Thoracic aorta (tissue), 2 donors: ENCODE measurements at places on chromosomes 2 and 18. TPM values are rescaled to one million over a fixed set of nuclear protein-coding genes. Genes with fewer than 3 reads are reported as not detected.

NT5DC4 gene
- total RNA-seq = not detected

DNA sequence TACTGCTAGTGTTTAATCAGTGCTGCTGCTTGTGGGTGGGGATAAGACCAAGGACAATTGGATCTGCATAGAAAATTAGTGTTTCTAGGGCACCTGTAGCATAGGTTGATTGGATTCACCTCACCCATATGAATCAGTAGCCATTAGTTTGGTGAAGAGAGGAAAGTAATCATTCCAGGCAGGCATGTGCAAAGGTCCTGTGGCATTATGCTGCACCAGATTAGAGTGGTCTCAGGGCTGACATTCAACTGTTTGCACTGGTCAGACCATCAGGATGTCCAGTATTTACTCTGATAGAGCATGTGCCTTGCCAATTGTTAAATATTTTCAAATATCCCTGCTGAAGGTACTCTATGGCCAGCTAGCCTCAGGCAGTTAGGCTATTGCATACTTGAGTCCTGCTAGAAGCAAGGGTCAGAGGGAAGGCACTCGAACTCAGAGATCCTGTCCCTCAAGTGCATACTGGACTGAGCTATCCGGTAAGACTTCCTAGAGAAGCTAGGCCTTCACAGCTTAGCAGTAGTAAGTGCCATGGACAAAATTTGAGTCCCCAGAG is 64.7 kb downstream of the SKA1 start:
- no peak for DNase-seq

DNA sequence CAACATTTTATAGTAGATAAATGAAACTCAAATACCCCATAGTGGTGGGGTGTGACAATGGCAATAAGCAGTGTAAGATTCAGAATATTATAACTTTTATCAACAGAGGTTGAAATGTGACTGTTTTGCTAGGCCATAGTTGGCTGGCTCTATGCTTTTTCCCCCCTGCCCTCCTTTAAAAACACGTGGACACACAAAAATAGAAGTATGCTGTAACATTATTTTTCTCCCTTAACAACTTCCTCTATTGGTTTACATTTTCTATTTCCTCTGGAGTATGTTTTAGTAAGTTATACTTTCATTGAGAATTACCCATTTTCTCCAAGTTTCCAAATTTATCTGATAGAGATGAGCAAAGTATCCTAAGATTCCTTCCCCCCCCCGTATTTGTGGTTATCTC is 31.1 kb downstream of the NDUFAF7 start:
- DNase-seq = no peak

DNA sequence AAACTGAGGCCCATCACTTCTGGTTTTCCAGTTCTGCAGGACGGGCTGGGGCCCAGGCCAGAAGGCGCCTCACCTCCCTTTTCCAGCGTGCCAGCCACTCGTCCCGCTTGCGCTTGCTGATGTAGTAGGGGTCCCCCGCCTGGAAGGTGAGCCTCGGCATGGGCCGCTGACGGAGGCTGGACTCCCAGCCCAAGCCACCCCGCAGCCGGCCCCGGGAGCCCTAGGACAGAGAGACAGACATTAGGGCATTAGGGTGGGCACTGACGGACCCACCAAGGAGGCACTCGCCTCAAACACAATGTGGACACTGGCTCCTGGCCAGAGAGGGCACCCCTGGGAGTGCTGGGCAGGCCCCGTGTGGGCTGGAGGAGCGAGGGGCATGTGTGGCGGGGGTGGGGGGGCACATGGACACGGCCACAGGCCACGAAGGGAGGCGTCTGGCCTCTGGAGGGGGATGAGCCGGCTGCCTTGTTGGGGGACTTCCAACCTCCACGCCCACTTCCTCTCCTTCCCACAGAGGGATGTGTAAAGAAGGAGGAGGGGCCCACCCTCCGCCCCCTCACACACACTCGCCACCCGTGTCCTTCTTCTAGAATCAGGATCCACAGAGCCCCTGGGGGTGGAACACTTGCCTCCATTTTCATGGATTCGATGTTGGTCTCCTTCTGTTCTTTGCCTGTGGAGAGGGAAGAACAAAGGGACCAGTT is 66.7 kb downstream of the DNMT3A start:
- no peak for DNase-seq

GRCh38 chr2:194867328-194867727 is 789.7 kb upstream of the SLC39A10 start:
- no peak for DNase-seq

DNA sequence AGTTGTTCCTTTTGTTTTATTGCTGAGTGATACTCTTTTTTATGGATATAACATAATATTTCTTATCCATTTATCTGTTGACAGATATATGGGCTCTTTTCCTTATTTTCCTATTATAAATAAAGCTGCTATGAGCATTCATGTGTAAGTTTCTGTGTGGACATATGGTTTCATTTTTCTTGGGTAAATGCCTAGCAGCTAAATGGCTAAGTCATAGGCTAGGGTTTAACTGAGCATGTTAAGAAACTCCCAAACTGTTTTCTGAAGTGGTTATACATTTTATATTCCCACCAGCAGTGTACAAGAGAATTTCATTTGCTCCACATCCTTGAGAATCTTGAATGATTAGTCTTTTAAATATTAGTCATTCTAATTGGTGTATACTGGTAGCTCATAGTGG is 786.6 kb upstream of the CDH2 start:
- DNase-seq = no peak

DNA sequence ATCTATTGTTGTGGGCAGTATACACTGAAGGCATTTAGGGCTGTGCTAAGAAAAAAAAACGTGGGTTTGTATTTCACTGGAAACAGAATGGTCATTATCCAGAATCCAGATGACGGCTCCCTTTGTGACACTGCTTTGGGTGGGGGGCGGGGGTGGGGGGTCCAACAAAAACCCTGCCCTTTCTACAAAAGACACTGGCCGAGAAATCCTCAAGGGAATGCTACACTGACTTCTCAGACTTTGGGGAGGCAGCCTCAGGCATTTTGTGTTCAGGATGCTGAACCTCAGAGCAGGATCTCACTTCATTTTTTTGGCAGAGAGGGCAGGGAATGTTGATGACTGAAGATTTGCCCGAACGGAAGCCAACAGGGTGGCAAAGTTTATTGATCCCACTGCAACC is 417.1 kb downstream of the HRH4 start:
- no peak for DNase-seq

DNA sequence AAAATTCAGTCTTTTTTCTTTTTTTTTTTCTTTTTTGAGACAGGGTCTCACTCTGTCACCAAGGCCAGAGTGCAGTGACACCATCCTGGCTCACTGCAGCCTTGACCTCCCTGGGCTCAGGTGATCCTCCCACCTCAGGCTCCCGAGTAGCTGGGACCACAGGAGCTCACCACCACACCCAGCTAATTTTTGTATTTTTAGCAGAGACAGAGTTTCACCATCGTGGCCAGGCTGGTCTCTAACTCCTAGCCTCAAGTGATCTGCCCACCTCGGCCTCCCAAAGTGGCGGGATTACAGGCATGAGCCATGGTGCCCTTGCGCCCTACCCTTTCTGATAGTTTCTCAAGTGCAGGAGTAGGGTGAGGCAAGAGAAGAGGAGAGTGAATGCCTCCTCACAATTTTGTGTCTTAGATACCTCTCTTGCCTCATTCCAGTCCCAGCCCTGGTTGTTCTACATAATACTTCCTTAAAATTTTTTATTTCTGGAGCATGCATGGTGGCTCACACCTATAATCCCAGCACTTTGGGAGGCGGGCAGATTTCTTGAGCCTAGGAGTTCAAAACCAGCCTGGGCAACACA is 68.2 kb upstream of the CAB39 start:
- no peak for DNase-seq
